ENCODE measurements at places on chromosomes 11 and 22.

- peak; percentile 61 for DNase-seq
Observed at GRCh38 chr22:37817705-37818408, 5.3 kb upstream of the GALR3 start.

- DNase-seq = no peak
Observed at GRCh38 chr22:44248926-44249325, 63.8 kb downstream of the SHISAL1 start.

GRCh38 chr11:17102462-17102861 lies 25.0 kb upstream of the RPS13 start:
- DNase-seq = peak; percentile 54

DNA sequence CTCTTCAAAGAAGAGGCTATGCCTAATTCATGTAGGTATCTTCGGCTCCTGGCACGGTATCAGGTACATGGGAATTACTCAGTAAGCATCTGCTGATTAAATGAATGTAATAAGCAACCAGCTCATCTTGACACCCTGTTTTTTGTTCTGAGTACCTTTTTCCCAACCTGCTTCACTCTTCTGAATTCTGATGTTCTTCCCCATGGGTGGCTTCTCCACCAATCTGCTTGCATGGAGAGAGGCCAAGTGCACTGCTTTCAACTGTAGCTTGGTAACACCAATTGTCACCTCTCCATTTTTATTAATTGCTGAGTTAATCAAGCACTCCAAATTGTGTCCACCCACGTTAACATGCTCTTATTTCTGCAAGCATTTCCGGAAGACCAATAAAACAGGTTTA lies 40.5 kb downstream of the LARGE1 start:
- DNase-seq = no peak

DNA sequence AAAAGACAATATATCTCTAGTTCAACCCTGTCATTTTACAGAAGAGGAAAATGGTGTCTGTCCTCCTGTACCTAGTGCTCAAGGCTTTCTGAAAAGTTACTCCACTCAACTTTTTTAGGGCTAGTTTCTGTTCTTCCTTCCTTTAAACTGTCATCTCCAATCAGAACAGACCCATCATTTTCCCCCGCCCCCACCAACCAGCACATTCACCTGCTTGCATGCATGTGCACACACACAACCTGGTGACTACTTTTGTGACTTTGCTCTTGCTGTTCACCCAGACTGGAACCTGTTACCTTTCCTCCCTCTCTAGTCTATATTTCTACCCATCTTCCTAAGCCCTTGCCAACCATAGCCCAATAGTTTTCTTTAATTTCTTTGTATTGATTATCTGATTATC lies 5.6 kb downstream of the FBXO7 start:
- DNase-seq = no peak

GRCh38 chr22:40976866-40977700 lies 25.9 kb downstream of the RBX1 start:
- DNase-seq = no peak

- DNase-seq = peak; percentile 37
Observed at GRCh38 chr22:20080776-20081654, 974 bp downstream of the DGCR8 start.

- DNase-seq = no peak
Observed at GRCh38 chr11:48019217-48019584, 38.8 kb downstream of the PTPRJ start.

DNA sequence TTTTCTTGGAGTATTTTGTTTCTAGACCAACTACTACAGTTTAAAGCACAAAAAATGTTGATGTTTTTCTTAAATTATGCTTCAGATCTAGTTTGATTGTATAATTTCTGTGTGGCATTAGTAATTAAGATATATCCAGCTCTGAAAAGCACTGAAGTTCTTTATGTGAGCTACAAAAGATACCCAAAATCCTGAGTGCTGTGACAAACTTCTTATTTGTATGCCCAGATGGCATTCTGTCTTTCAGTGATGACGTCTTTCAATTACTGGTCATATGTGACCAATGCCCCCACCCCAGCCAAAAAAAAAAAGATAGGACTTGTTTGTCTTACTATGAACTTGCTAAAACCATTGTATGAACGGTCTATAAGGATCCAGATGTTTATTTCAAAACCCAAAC lies 51.3 kb downstream of the BIRC2 start:
- no peak for DNase-seq

GRCh38 chr22:32204040-32204855 lies 625 bp downstream of the RFPL2 start:
- DNase-seq = no peak

GRCh38 chr22:24183321-24184031 lies 2.2 kb downstream of the SUSD2 start:
- no peak for DNase-seq

DNA sequence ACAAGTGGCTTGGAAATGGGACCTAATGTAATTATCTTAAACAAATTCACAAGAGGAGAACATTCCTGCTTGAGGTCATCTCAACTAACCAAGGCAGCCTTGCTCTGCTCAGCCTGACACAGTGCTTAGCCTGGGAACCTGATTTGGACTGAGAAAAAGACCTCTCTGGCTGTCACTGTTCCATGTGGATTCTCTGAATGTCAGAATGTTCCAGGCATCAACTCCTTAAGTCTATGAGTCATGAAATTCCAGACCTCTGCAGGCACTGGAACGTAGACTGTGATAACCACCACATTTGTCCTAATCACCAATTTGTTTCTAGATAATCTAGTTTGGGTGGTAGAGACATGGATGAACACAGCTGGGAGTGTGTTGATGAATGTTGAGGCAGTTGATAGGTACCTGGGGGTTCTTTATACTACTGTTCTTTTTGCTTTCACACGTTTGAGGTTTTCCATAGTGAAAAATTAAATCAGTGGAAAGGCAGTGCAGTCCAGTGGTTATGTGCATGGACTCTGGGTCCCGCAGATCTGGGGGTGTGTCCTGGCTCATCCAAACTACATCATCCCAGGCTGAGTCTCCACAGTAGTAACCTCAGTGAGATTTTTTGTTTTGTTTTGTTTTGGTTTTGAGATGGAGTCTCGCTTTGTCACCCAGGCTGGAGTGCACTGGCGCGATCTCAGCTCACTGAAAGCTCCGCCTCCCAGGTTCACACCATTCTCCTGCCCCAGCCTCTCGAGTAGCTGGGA lies 269.6 kb downstream of the MN1 start:
- no peak for DNase-seq

GRCh38 chr11:84866922-84867321 lies 760.2 kb downstream of the DLG2 start:
- DNase-seq = no peak

DNA sequence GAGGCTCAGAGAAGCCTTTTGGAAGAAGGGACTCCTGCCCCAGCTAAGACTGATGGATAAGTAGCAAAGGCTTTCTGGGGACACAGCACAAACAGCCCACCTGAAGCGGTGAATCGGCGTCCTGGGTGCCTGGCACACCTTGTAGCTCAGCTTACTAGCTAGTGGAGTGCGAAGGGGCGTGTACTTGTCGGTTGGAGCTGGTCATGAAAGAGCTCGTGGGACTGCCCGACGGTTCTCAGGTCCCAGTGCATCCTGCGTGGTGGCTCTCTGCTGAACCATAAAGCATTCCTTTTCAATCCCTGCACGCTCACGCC lies 690 bp upstream of the UVRAG start:
- no peak for DNase-seq

- DNase-seq = no peak
Observed at GRCh38 chr11:105612771-105613170, 2.9 kb downstream of the GRIA4 start.

GRCh38 chr22:38753948-38754750 lies 1.6 kb downstream of the SUN2 start:
- DNase-seq = no peak

DNA sequence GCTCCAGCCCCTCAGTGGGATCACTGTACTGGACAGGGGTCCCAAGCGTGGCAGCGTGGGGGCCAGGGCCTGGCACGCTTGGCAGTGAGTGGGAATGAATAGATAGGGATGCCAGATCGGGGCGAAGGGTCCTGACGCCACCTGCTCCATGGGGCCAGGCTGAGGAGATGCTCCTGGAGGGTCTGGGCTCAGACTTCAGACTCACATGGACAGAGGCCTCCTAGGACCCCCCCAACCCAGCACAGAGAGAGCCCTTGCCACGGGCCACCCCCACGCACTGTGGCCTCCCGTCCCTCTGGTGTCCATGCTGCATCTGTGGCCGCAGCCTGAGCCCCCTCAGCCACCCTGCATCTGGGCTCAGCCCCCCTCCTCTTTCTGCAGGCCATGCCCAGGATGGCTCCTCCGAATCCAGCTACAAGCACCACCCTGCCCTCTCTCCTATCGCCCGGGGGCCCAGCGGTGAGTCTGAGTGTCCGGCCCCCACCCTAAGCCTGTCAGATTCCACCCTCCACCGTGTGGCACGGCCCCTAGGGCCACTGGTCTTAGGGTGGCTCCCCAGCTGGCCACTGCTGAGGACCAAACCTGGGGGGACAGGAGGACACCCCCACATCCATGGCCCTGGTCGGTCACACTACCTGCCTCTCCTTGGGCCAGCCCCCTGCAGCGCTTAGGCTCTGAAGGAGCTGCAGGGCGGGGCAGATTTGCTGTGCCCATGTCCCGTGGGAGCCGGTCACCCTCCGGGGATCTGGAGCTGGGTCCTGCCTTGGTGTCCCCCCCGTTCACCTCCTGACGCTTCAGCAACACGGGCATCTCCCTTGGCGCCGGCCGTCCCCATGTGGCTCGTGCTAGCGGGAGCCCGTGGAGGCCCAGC lies 2.7 kb downstream of the MUC5AC start:
- DNase-seq = no peak

- DNase-seq = peak; percentile 36
Observed at GRCh38 chr11:67312187-67313021, 9.1 kb downstream of the SSH3 start.

DNA sequence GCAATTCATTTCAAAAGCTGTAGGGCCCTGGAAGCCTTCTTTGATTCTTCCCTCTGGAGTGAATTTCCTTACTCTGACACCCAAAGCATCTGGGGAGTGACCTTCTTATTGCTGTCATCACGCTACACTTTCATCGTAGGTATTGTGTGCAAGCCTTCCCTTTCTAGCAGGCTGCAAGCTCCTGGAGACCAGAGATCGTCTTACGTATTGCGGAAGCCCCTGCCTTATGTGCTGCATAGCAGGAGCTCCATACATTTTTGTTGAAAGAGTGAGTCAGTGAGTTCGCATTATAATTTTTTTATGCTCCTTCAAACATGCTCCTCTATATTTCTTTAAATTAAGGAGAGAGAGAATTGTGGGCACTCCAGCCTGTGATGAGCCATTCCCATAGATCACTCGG lies 21.2 kb upstream of the TMEM218 start:
- DNase-seq = no peak

- no peak for DNase-seq
Observed at GRCh38 chr11:112212290-112212689, 13.9 kb upstream of the PTS start.

DNA sequence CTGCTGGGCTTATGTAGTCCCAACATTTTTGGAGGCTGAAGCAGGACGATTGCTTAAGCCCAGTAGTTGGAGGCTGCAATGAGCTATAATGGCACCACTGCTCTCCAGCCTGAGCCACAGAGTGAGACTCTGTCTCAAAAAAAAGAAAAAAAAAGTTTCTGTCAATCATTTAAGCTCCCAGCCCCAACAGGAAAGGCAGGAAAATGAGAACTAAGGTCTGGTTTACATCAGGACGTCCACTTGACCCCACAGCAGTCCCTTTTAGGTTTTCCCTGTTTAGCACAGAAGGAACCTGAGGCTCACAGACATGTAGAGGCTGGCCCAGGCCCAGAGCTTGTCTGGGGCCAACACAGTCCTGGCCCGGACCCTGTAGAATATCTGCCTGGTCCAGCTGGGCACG lies 9.2 kb upstream of the TTLL1 start:
- DNase-seq = peak; percentile 50

- no peak for DNase-seq
Observed at GRCh38 chr11:5831196-5831829, 10.4 kb downstream of the OR52E6 start.

GRCh38 chr11:70675697-70676374 lies 277.5 kb downstream of the CTTN start:
- no peak for DNase-seq

DNA sequence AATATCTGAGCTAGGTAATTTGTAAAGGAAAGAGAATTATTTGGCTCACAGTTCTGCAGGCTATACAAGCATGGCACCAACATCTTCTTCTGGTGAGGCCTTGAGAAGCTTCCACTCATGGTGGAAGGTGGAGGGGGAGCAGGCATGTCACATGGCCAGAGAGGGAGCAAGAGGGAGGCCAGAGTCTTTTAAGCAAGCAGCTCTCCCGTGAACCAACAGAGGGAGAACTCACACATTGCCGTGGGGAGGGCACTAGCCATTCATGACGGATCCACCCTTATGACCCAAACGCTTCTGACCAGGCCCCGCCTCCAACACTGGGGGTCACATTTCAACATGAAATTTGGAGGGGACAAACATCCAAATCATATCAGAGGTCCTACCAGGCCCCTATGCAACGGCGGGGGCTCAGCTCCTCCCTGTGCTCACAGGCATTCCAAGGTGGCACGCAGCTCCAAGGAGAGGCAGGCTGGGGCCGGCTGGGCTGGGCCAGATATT lies 4.6 kb downstream of the C11orf96 start:
- peak; percentile 16 for DNase-seq

DNA sequence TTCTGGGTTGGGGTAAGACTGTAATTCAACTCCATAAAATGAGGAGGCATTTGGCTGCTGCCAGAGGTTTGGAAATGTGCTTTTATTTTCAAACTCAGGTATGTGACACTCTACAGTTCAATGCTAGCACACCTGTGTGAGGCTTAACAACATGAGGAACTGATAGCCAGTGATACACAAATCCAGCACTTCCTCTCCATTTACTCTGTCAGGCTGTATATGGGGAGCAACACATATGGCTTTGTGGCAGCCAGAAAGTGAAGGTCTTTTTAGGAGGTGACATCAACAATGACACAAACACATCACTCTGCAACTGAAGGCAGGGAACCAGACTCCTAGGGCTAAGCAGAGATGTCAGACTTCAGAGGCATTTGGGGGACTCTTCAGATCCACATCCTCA lies 4.6 kb upstream of the LYVE1 start:
- DNase-seq = no peak

DNA sequence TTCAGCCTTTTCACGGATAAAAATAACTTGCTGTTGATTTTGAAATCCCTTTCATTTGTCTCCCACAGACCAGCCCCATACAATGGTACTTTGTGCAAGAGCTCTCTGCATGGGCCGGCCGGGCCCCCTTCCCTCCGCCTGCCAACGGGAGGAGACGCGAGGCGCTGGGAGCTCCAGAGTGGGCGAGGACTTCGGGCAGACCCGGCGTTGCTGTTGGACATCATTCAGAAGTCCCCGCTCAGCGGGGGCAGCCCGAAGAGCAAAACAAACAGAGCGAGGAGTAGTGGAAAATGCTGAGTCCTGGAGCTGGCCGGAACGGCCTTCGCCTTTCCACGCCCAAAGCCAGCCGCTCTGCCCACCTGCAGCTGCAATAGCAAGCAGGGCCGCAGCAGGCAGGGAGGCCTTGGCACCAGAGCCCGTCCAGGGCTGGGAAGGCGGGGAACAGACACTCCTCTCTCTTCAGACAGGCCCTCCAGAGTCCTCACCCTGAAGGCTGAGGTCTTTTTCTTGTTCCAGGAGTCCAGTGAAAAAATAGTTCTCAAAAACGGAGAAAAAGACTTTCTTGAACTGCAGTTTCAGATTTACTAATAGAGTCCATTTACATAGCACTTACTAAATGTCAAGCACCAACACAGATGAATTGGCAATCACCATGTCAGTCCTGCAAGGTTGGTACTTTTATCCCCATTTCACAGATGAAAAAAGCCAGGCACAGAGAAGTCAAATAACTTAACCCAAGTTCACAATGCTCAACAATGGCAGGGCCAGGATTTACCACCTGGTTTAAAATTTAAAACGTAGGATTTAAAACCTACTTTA lies 135.5 kb downstream of the ETS1 start:
- DNase-seq = no peak
